ENCODE measurements at places on chromosomes 1 and 21. TPM values are rescaled to one million over a fixed set of nuclear protein-coding genes. Genes with fewer than 3 reads are reported as not detected.

RNU1-3 gene
- total RNA-seq = not detected

ROR1 gene
- 14.2 TPM for total RNA-seq

NRDC gene
- 86.2 TPM for total RNA-seq

DCST2 gene
- total RNA-seq = 0.18 TPM

CELA2B gene
- total RNA-seq = not detected

S100A3 gene
- 5.8 TPM for total RNA-seq

FAM72A gene
- 1.7 TPM for total RNA-seq

ZNF683 gene
- total RNA-seq = not detected

TSPAN1 gene
- total RNA-seq = 0.29 TPM

TMEM61 gene
- total RNA-seq = not detected

GSTM5 gene
- 8.5 TPM for total RNA-seq

IRF6 gene
- not detected for total RNA-seq

AGMAT gene
- 4.3 TPM for total RNA-seq

KPRP gene
- not detected for total RNA-seq

OXCT2 gene
- total RNA-seq = not detected

THEM5 gene
- not detected for total RNA-seq

TRIM58 gene
- total RNA-seq = 0.29 TPM

MROH7 gene
- total RNA-seq = not detected

RASSF5 gene
- under 0.01 TPM for total RNA-seq

MNDA gene
- total RNA-seq = not detected

SUSD4 gene
- total RNA-seq = 0.29 TPM

NID1 gene
- total RNA-seq = 295 TPM

ANKRD45 gene
- not detected for total RNA-seq

IVL gene
- not detected for total RNA-seq

BROX gene
- total RNA-seq = 56.9 TPM

TUFT1 gene
- total RNA-seq = 8.1 TPM

SLC45A3 gene
- total RNA-seq = 5.5 TPM

All from myometrial cell (primary cell).